ENCODE measurements at places on chromosomes 1 and 21.

DNA sequence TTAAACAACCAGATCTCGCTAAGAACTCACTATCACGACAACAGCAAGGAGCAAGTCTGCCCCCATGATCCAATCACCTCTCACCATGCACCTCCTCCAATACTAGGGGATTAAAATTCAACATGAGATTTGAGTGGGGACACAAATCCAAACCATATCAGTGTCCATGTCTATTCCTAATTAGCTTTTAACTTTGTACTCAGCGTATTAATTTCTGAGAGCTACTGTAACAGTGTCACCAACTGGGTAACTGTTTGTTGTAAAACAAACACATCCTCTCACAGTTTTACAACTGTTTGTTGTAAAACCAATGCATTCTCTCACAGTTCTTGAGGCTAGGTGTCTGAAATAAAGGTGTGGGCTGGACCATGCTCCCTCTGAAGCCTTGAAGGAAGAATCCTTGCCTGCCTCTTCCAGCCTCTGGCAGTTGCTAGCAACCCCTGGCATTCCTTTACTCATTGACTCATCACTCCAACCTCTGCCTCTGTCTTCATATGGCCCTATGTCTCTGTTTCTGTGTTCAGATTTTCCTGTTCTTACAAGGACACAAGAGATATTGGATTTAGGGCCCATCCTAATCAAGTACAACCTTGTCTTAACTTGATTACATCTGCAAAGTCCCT lies 121.2 kb downstream of the LTN1 start:
- no peak for DNase-seq

- peak; percentile 63 for DNase-seq
These were observed 12.2 kb downstream of the AKIRIN1 start for GRCh38 chr1:39003281-39003680.

DNA sequence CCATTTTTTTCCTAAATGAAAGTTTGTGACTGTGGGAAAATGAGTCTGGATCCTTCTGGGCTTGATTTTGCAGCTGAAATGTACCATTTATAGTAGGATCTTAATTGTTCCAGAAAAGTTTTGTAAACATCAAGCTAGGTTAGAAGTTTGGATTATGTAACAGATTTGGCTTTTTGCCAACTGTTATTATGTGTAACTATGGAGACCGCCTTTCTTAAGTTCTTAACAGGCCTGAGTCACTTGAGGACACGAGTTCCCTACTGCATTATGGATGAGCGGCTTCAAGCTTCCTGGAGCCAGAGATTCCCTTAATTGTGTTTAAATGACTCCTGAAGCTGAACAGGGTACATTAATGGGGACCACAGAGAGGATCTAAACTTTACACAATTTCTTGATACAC lies 22.2 kb downstream of the SLC25A33 start:
- DNase-seq: peak; percentile 84

GRCh38 chr1:82161700-82162141 lies 361.0 kb downstream of the ADGRL2 start:
- no peak for DNase-seq

- DNase-seq: no peak
These were observed 65.9 kb downstream of the WDR64 start for GRCh38 chr1:241717975-241718374.

DNA sequence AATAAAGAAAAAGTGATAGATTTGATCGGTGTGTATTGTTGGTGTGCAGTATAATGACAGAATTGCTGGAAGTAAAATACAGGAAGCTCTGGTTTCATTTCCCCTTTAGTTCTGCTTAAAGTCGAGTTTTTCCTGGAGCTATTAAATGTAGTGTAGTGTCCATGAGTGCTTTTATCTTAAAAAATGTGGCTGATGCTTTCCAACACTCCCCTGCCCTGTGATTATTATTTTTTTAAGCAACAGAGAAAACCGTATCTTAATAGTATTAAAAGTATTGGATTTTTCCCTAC lies 1.1 kb downstream of the LGALS8 start:
- DNase-seq: peak; percentile 79

DNA sequence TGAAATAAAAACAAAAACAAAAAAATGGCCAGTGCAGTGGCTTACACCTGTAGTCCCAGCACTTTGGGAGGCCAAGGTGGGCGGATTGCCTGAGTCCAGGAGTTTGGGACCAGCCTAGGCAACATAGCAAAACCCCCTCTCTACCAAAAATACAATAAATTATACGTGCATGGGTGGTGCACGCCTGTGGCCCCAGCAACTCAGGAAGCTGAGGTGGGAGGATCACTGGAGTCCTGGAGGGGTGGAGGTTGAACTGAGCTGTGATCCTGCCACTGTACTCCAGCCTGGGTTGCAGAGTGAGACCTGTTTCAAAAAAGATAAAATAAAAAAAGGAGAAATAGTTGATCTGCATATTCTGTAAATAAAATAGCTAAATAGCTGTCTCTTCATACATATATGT lies 41.2 kb downstream of the HS2ST1 start:
- no peak for DNase-seq
